ENCODE measurements at places on chromosomes 5 and 9.
A peak's percentile ranks its signal among the peaks of the same experiment; 100 is the strongest.

DNA sequence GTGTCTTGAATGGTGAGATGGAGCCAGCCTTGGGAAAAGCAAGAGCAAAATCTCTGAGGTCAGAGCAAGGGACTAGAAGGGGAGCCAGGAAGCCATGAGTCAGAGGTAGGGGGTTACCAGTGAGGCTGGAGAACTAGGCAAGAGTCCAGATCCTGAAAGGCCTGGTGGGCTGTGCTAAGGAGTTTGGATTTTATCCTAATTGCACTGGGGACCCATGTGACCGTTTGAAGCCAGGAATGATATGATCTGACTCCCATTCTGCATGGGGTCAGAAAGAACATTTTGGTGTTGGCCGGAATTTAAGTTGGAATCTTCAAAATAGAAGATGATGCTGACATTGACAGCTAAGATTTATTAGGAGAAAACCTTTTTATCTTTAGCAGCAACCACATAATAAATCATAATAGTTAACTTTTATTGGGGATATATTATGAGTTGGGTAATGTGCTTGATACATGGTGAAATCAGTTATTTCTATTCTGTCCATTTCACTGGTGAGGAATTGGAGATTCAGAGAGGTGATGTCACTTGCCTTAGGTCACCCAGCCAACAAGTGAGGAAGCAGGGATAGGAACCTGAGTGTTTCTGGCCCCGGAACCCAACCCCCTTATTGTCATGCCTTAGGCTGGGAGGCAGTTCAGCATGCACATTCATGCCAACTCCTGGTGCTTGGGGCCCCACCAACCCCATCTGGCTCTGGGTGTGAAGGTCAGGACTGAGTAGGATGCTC is 61.5 kb upstream of the RARS1 start:
- DNase-seq, result no peak

- no peak for DNase-seq
Measured at GRCh38 chr9:86801246-86801645, 146.1 kb downstream of the GAS1 start.

DNA sequence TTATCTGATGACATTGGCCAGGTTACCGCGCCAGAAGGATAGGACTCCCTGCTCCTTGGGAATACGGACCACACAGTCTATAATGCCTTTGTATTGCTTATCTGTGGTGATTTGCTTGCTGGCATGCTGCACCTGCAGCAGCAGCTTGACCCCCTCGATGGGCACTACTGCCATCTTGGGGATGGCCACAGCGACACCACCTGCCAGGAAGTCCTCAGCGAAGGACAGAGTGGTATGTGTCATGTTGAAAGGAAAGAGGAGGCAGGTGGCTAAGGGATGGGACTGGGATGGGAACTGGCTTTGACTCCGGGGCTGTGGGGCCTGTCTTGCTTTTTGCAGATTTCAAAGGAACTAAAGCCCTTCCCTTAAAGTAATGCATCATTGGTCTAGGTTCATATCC is 50.3 kb upstream of the ACO1 start:
- no peak for DNase-seq

DNA sequence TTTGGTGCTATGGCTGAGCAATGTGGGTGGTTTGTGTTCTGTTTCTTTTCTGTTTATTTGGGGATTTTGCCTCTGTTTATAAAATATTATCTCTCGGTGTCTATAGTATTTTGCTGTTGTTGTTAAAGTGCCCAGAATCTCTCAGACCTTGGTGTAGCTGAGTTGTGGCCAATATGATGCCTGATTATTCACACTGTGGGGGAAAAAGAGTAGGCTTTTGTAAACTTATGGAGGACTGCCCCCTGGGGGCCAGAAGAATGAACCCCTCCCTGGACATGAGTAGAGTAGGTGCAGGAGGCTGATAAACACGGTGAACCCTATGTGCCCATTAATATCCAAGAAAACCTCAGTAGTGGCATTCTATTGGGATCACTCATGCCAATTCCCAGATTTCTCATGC is 49.0 kb upstream of the DPYSL3 start:
- peak; percentile 12 for DNase-seq

GRCh38 chr5:35847961-35848360 is 8.7 kb upstream of the IL7R start:
- no peak for DNase-seq

DNA sequence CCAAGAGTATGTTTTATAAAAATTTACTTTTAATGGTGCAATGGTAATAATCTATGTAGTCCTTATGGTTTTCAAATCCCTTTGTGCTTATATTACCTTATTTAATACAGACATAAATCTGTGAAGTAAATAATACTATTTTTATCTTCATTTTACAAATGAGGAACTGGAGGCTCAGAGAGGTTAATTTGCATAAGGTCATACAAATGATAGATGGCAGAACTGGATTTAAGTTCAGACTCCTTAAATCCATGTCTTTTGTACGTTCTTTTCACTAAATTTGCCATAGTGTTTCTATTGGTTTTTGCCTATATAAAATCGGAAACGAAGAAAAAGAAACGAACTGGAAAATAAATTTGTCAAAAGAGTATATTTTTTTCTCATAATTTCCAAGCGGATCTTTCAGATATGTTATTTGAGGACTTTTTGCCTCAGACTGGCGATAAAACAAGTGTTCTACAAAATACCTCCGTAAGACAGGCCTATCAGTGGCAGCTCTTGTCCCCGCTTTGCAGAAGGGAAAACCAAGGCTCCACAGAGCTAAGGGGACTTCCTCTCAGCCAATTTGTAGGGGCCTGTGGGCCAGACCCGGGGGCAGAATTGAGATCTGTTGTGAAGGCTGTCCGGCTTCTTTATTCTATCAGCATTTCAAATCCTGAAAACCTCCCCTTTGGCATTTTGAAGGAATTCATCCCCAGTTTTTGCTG is 1.1 kb upstream of the TNFAIP8 start:
- no peak for DNase-seq

- DNase-seq, result no peak
Measured at GRCh38 chr5:10775646-10776045, 14.6 kb upstream of the DAP start.

DNA sequence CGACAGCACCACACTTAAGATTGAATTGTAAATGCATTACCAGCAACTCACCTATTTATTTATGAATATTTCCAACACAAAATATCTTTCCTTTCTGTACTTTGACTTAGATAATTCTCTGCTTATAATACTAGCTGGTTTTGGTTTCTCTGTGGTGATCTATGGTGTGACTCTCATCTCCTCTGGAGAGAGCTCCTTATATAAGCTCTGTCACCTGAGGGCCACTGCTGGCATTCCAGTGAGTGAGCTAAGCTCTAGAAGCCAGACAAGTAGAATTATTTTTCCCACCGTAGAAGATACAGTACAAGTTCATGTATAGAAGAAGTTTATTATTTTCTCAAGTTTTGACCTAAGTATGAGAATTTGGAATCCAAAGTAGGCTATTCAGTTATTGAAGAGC is 111.5 kb downstream of the CDC42SE2 start:
- no peak for DNase-seq

GRCh38 chr9:78245401-78245800 is 9.5 kb downstream of the CEP78 start:
- DNase-seq, result no peak

DNA sequence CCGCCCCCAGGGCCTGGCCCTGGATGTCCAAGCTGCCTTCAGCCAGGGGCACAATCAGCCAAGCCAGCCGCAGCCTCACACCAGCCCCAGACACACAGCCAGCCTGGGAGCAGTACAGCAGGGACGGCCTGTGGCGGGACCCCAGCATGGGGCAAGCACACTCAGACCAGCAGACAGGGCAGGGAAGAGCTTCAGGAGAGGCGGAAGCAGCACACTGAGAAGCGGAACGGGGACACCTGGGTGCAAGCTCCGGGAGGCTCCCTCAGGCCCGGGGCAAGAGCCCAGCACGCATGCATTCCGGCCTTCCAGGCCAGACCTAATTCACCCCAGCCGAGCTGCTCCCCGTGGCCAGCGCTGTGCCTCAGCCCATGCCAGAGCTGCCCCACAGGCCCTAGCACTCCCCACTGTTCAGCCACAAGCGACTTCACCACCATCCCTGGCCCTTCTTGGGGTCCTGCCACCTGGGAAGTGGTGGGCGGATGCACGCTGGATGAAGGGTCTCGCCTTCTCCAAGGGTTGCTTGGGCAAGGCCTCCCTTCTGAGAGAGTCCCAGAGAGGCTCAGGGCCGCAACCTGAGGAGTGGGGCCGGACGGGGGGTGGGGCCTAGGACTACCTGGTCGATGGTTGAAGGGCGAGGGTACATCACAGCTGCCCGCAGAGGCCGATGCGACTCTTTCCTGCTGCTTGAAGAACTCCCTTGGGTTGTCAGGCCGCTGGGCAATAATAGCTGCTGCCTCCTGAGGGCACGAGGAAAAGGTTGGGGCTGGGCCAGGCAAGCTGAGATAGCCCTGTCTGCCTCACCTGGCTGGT is 13.4 kb downstream of the DBN1 start:
- no peak for DNase-seq

DNA sequence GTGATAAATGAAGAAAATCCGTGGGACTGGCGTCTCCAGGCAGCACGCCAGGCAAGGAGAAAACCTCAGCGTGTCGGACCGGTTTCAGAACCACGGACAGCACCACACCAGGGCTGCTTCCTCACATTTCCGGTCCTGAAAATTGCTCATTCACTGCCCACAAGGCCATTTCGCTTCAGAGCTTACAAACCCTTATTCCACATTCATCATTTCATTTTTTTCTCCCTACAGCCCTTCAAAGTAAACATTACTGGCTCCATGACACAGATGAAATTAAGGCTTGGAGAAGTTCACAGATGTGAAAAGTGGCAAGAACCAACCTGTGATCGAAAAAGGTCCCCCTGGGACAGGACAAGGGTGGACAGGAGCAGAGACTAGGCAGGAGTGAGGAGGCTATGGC is 1.5 kb upstream of the GPRIN1 start:
- no peak for DNase-seq

GRCh38 chr5:40346901-40347300 is 332.8 kb upstream of the PTGER4 start:
- DNase-seq, result no peak

GRCh38 chr9:98195671-98196070 is 3.2 kb upstream of the CORO2A start:
- DNase-seq, result no peak

- DNase-seq, result no peak
Measured at GRCh38 chr9:126696401-126697145, 82.8 kb downstream of the LMX1B start.

DNA sequence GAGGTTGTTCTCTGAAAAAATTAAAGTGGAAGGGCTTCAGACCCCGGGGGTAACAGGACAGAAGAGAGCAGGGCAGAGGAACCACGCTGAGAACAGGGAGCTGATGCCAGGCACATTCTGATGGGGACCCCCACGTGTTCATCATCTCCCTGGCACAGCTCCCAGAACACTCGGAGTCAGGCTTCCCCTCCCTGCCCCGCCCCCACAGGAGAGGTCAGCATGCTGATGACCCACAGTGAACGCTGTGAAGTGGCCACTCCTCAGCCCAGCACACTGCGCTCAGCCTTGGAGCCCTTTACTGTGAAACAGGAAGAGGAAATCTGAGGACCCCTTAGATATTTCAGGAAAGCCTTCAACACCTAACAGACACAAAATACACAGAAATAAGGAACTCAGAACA is 16.4 kb downstream of the RETREG1 start:
- DNase-seq, result peak; percentile 65
